ENCODE measurements at places on chromosomes 3 and 15.

- DNase-seq = no peak
Measured at GRCh38 chr15:73493922-73494321, 51.0 kb downstream of the REC114 start.

DNA sequence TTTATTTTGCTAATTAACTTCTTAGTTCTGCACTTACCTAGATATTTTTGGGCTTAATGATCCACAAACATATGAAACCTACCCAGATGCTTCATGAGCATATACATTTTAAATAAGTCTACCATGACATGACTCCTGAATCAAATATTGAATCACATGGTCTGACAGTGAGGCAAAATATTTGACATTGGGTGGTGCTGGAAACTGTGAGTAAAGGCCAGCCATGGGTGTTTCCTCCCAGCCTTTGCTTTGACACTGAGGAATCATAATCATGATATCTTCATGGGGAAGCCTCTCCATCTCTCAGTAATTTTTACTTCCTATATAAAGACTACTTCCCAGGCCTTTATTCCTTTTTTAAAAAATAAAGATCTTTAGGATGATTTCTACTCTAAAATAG is 22.8 kb upstream of the SSR3 start:
- no peak for DNase-seq

DNA sequence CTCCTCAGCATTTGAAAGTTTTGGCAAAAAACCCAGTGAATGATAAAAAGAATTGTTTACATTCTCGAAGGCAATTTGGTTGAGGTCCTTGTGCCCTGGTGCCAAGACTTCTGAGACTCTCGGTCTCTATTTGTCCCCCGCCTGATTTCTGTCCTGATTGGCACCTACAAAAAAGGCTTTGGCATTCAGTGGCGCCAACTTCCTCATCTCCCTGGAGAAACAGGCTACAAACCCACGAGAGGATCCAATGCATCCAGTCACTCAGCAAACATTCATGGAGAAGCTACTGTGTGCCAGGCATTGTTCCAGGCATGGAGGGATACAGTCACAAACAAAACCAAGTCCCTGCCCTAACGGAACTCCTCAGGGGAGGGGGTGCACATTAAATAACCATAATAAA is 42.7 kb downstream of the HES1 start:
- DNase-seq = no peak

DNA sequence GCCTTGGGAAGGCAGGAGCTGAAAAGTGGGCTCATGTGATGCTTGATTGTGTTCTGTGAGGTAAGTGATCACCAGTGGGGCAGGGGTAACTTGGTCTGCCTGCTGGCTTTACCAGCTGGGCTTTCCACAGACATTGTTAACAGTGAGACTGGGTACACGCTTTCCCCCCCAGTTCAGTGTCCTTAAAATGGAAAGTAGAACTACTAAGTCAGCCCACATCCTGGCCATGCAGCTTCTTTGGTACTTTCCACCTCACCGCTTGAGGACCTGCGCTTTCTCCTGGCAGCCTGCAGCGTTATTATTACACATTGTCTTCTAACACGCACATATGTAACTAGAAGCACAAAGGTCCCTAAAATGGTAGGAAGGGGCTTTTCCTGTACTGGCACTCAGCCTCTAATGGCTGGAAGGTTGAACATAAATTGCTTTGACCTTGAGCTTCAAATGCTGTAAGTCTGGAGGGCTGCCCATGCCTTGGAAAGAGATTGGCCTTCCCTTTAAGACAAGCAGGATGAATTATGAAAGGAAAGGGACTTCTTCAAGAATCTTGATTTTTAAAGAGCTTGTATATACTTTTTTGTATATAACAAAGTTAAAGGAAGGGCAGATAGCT is 216.1 kb upstream of the ROPN1 start:
- DNase-seq = no peak

DNA sequence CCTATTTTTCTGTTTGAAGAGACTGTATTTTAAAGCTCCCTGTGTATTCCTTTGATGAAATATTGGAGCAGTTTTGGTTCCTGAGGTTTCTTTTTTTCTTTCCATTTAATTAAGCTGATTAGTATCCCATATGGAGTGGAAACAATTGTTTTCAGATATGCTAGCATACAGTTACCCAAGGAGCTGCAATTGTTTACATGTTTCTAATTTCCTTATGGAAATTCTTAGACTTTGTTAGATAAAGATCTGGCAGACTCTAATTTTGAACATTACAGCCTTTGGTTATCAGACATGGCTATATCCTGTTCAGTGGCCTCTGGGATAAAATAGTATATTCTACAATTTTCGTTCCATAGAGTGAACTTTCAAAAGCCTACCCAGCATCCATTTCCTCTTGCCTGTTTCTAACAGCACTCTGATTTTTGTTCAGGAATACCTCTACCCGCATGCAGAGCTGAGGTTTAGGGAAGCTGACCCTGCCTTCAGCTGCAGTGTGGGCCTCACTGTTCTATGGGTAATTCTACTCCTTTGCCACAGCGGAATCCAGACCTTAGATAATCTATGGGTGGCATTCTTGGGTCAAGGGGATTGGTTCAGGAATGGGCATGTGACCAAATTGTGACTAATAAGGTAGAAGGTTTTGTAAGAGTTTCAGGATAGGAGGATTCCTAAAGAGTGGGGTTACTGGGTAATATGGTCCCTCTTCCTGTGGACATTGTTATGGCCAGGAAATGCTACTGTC is 161.1 kb upstream of the ANKRD28 start:
- no peak for DNase-seq

DNA sequence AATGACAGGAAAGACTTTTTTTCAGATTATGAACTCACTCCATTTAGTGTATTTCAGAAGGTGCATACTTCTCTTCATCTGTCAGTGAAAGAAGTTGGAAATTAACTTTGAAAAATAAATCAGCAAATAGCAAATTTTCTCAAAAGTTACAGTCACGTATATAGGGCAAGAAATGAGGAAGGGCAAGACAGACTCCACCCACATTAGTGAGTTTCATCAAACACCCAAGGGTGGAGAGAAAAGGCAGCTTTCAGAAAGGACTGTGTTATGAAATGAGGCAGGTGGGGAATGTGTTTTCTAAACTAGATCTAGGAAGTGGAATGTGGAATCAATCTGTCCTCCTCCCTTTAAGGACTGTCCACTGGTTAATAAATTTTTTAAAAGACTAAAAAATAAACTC is 2.9 kb downstream of the SLC22A13 start:
- DNase-seq = no peak

DNA sequence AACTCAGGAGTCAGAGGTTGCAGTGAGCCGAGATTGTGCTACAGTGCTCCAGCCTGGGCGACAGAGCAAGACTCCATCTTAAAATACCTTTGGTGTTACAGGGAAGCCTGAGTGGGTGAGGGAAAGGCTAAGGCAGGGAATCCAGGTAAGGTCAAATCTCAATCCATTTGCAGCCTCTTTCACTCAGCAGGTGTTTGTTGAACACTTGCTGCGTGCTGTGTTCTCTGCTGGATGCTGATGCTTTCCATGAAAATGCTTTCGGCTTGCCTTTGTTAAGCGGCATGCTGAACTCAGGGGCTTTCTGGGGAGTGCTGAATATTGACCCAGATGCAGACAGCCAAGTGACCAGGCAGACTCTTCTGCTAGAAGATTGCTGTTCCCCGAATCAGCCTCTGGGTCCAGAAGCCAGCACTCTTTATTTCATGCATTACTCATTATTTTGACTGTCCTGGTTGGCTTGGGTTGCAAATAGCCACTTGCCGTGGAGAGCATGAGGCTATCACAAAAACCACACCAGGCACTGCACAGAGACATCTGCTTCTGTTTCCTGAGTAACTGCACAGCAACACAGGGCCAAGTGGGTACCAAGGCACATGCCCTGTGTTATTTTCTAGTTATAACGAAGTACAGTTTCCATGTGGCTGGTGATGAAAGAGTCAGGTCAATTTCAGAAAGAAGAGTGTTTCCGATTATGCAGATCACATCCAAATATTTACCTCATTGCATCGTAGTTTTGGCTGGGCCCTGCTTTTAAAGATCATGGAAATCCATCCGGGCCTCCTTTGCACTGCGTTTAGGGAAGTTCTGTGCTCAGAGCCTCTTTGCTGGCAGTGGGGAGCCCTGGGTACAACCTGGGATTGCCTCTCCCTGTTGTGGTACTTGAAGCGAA is 88.6 kb downstream of the THSD4 start:
- DNase-seq = no peak

- no peak for DNase-seq
Measured at GRCh38 chr3:149603126-149604074, 54.4 kb downstream of the WWTR1 start.

DNA sequence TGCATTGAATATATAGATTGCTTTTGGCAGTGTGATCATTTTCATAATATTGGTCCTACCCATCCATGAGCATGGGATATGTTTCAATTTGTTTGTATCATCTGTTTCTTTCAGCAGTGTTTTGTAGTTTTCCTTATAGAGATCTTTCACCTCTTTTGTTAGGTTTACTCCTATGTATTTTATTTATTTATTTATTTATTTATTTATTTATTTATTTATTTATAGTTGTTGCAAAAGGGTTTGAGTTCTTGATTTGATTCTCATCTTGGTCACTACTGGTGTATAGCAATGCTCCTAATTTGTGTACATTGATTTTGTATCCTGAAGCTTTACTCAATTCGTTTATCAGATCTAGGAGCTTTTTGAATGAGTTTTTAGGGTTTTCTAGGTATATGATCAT is 478.2 kb downstream of the UNC13C start:
- DNase-seq = no peak

DNA sequence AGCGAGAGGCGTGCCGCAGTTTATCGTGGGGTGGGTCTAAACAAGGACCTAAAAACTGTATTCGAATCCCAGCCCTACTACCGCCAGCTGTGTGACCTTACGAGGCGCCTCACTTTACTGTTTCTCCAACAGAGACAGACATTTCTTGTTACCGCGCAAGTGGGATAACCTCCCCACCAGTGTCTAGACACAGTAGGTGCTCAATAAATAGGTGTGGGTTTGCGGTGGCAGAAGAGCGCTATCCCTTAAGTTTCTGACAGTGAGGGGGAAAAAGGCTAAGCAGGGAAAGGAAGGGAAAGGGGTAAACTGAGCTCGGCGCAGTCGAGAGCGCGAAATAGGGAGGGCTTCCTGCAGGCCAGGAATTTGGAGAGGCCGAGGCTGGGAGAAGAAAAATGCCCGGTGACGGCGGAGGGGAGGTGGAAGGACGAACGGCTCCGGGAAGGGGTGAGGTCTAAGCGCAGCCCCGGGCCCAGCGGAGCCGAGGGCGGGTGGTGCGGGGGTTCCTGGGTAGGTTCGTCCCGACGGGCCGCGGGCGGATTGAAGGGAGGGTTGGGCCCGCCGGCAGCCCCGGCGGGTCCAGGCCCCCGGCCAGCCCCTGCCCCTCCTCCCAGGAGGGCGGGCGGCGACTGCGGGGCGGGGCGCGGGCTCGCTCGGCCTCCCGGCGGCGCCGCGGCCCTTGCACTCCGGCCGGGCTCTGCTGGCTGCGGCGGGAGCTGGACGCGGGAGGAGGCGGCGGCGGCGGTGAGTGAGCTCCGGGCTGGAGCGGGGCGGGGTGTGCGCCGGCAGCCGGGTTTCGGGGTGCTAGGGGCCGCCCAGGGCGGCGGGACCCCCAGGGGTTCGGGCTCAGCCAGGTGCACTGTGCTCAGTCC is at the start of gene CGNL1:
TSS of gene CGNL1 (plus strand) at position 679 of the 869 bp plus-strand sequence. CDS start 61,495 bp downstream, outside the sequence.
- DNase-seq = no peak

GRCh38 chr15:64351265-64351664 is 4.7 kb downstream of the CSNK1G1 start:
- no peak for DNase-seq

- DNase-seq = no peak
Measured at GRCh38 chr15:90165659-90166489, 35.3 kb upstream of the SEMA4B start.

GRCh38 chr3:14424711-14425580 is 22.5 kb downstream of the SLC6A6 start:
- peak; percentile 21 for DNase-seq

GRCh38 chr15:69462030-69462492 is 9.4 kb downstream of the RPLP1 start:
- no peak for DNase-seq

DNA sequence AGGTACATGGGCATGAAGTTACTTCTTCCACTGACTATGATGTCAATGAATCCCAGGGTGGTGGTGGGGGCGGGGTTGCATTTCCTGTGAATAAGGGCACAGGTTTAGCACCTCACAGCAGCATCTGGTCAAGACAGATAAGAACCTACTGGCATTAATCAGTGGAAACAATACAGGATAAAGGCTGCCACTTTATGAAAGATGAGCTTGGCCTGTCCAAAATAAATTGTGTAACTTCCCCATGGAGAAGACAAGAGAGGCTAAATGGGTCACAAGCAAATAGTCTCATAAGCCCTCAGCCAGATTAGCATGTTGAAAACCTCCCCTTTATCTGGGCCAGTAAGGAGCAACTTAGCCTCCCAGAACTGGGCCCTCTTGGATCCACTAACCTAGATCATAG is 27.4 kb upstream of the PLSCR2 start:
- no peak for DNase-seq

- DNase-seq = no peak
Measured at GRCh38 chr3:180570238-180570637, 31.7 kb upstream of the TTC14 start.

DNA sequence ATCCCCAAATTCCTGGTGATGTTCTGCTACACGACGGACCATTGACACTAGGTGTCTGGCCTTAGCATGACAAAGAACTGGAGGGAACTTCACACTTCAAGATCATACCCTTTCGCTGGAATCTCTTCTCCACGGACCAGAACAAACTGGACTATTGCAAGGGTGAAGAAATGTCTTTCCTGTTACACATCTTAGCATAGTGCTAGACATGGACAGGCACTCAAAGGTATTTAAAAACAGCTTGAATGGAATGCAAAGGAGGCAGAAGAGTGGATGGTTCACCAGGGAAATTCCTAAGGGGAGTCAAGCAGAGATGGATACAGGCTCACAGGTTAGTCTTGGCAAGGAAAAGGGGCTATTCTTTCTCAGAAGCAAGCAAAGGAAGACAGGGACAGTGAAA is 33.5 kb upstream of the PDZRN3 start:
- DNase-seq = no peak

DNA sequence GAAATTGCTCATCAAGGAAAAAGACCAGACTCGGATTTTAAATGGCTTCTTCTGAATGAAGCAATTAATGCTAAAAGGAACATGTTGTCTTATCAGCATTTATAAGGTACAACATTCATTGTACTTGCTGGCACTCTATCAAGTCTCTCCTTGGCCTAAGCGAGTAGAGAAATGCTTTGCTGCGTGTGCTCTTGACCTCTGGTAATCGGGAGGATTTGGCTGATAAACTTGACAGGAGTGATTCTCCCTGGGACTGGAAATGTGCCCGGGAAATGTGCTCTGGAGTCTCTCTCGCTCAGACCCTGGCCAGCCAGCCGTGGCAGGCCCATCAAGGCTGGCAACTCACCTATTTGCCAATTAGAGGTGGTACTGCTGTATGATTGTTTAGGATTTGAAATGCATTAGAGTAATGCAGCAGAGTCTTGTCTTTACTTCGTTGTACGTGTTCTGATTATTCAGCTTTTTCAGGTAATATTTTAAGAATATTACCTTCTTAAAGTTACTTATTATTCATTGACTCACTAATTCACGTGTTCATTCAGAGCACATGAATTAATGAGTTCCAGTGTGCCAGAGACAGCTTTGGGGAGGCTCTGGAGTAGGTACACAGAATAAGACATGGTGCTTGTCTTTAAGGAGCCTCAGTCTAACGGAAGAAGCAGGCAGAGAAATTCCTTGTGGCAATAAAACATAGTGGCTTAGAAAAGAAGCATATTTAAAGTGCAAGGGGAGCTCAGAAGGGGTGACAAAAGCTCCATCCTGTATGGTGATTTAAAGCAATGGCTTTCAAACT is 48.0 kb upstream of the TPRG1 start:
- DNase-seq = no peak

GRCh38 chr3:14522768-14523167 is 17.4 kb downstream of the GRIP2 start:
- DNase-seq = no peak

Measured in activated T-helper 1 cell treated with Interleukin-2 at 50 U/mL for 16 hours (primary cell).